Osteocyte (in vitro differentiated cells): ENCODE measurements at places on chromosomes 5 and 9.

- H3K4me1 ChIP-seq, result peaks cover 63% of the 10 kb centered on the region
- DNase-seq, result no peak
- no peaks in the 10 kb centered on the region for H3K36me3 ChIP-seq
- no peaks in the 10 kb centered on the region for H3K27me3 ChIP-seq
These were observed 27.7 kb upstream of the GABRP start for GRCh38 chr5:170755679-170756456.

GRCh38 chr9:83937861-83938455 is 16.7 kb upstream of the KIF27 start:
- no peaks in the 10 kb centered on the region for H3K36me3 ChIP-seq
- DNase-seq, result peak; percentile 49
- H3K4me1 ChIP-seq, result peaks cover 17% of the 10 kb centered on the region
- H3K4me3 ChIP-seq, result no peak overlapping the region

DNA sequence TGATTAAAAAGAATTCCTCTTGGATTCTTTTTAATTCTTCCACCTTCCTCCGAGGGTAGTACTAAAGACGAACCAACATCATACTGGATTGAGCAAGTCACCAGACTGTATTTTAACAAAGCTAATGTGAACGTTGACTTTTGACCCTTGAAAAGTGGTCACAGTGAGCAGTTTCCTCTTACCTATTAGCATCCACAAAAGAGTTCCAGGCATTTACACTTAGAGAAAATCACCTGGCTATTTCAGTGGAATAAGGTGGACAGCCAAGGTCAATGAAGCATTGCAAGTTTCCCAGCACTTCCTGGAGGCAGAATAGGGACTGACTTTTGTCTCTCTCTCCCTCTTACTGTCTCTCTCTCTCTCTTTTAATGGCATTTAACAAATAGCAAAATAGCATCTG is 145.1 kb upstream of the DAB2 start:
- peaks cover 13% of the 10 kb centered on the region for H3K27me3 ChIP-seq
- no peak overlapping the region for H3K4me3 ChIP-seq
- peaks cover 3% of the 10 kb centered on the region for H3K36me3 ChIP-seq
- H3K27ac ChIP-seq, result no peak overlapping the region
- H3K4me1 ChIP-seq, result peaks cover 2% of the 10 kb centered on the region
- no peak for DNase-seq

GRCh38 chr9:127574072-127574993 is 37.7 kb upstream of the STXBP1 start:
- H3K4me1 ChIP-seq, result peaks cover 74% of the 10 kb centered on the region
- no peak for DNase-seq
- peak overlapping the region; percentile 94 for H3K27ac ChIP-seq
- H3K4me3 ChIP-seq, result peak overlapping the region; percentile 20
- no peaks in the 10 kb centered on the region for H3K36me3 ChIP-seq
- H3K27me3 ChIP-seq, result no peaks in the 10 kb centered on the region

- H3K36me3 ChIP-seq, result peaks cover 60% of the 10 kb centered on the region
- no peak overlapping the region for H3K4me3 ChIP-seq
- DNase-seq, result no peak
- H3K27me3 ChIP-seq, result no peaks in the 10 kb centered on the region
These were observed 71.5 kb downstream of the FBN2 start for GRCh38 chr5:128466554-128466953.

GRCh38 chr5:168875832-168876231 is 296.7 kb upstream of the PANK3 start:
- no peak overlapping the region for H3K27ac ChIP-seq
- H3K4me3 ChIP-seq, result no peak overlapping the region
- no peak for DNase-seq
- H3K27me3 ChIP-seq, result no peaks in the 10 kb centered on the region
- no peaks in the 10 kb centered on the region for H3K36me3 ChIP-seq

DNA sequence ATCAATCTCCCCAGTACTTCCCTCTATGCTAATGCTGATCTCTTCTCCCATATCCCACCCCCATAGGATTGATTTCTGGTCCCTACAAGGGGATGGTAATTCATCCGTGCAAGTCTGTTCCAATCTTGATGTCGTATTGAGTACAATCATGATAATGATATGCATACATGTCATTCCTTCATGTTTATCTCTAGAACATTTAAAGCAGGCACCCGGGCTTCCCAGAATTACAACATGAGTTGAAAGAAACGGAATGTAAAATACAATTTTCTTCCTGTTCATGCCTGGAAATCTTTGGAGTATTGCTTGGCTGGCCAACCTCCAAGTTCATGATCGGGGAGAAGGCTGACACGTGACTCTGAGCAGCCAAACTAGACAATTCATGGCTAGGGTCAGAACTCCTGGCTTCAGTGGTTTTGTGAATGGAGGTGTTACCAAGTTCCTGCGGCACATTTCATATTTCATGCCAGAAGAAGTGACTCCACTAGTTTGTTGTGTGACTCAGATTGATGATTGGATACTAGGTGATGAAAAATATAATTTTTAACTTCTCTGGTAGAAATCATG is 66.6 kb downstream of the C9orf152 start:
- H3K4me3 ChIP-seq, result no peak overlapping the region
- peaks cover 34% of the 10 kb centered on the region for H3K36me3 ChIP-seq
- H3K27me3 ChIP-seq, result no peaks in the 10 kb centered on the region
- H3K4me1 ChIP-seq, result peaks cover 53% of the 10 kb centered on the region
- peak overlapping the region; percentile 80 for H3K27ac ChIP-seq

DNA sequence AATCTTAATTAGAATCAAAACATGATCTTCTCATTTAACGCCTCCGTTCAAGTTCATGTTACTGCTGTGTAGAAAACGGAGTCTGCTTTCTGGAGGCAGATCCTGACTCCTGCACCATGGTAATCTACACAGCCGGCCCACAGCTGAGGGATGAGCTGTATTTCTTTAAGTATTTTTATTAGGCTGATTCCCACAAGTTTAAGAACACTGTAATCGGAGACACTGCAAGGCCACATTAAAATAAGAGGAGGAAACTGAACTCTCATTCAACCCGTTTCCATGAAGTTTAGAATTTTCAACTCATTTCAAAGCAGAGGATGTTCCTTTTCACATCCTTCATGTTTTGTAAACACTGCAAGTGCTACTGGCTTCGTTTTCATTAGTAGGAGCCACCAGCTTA is 372.2 kb downstream of the NFIB start:
- peaks cover 1% of the 10 kb centered on the region for H3K36me3 ChIP-seq
- H3K27me3 ChIP-seq, result no peaks in the 10 kb centered on the region
- H3K4me3 ChIP-seq, result no peak overlapping the region
- DNase-seq, result no peak
- peaks cover 22% of the 10 kb centered on the region for H3K4me1 ChIP-seq

GRCh38 chr9:116084497-116084896 is 69.1 kb upstream of the PAPPA start:
- H3K27ac ChIP-seq, result no peak overlapping the region
- H3K4me1 ChIP-seq, result peaks cover 28% of the 10 kb centered on the region
- H3K27me3 ChIP-seq, result no peaks in the 10 kb centered on the region
- H3K36me3 ChIP-seq, result no peaks in the 10 kb centered on the region
- no peak for DNase-seq
- no peak overlapping the region for H3K4me3 ChIP-seq

DNA sequence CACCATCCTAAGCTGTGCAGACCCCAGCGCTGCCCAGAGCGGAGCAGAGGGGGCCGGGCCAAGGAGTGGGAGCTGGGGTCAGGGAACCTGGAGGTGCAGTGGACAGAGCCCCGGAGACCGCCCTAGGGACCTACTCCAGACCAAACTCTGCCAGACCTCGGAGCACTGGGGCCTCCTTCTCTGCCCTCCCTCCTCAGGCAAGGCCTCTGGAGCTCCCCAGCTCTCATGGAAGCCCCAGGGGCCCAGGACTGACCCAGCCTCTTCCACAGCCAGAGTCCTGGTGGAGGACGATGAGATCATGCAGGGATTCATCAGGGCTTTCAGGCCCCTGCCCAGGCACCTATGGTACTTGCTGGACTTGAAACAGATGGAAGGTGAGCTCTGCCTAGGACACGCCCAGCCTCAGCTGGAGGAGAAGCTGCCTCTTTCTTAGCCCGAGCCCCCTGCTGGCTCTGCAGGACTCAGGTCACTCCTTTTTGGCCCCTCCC is 3.6 kb downstream of the PAEP start:
- no peak overlapping the region for H3K27ac ChIP-seq
- DNase-seq, result no peak
- H3K36me3 ChIP-seq, result no peaks in the 10 kb centered on the region
- H3K4me1 ChIP-seq, result no peaks in the 10 kb centered on the region
- H3K27me3 ChIP-seq, result peaks cover 5% of the 10 kb centered on the region

- DNase-seq, result no peak
- peaks cover 4% of the 10 kb centered on the region for H3K4me1 ChIP-seq
- no peaks in the 10 kb centered on the region for H3K36me3 ChIP-seq
- H3K27ac ChIP-seq, result no peak overlapping the region
These were observed 13.9 kb upstream of the GPX8 start for GRCh38 chr5:55146080-55146479.

- no peak overlapping the region for H3K4me3 ChIP-seq
- no peaks in the 10 kb centered on the region for H3K27me3 ChIP-seq
- H3K36me3 ChIP-seq, result no peaks in the 10 kb centered on the region
- H3K4me1 ChIP-seq, result peaks cover 10% of the 10 kb centered on the region
- no peak for DNase-seq
These were observed 112.2 kb upstream of the ZNF608 start for GRCh38 chr5:124858612-124859011.

- DNase-seq, result no peak
- H3K4me1 ChIP-seq, result peaks cover 29% of the 10 kb centered on the region
- peaks cover 2% of the 10 kb centered on the region for H3K36me3 ChIP-seq
- no peak overlapping the region for H3K4me3 ChIP-seq
These were observed 383.2 kb downstream of the PLK2 start for GRCh38 chr5:58076483-58077257.

GRCh38 chr5:67093279-67093678 is 103.3 kb downstream of the CD180 start:
- no peak overlapping the region for H3K4me3 ChIP-seq
- no peak for DNase-seq
- peak overlapping the region; percentile 57 for H3K27ac ChIP-seq
